Activated T-cell treated with anti-CD3 and anti-CD28 coated beads for 24 hours (primary cell): ENCODE measurements at places on chromosomes 11 and 22.

GRCh38 chr22:44664149-44664548, 37.9 kb upstream of the PRR5 start:
- DNase-seq: no peak

GRCh38 chr11:120704256-120704750, 192.8 kb downstream of the GRIK4 start:
- DNase-seq: no peak

DNA sequence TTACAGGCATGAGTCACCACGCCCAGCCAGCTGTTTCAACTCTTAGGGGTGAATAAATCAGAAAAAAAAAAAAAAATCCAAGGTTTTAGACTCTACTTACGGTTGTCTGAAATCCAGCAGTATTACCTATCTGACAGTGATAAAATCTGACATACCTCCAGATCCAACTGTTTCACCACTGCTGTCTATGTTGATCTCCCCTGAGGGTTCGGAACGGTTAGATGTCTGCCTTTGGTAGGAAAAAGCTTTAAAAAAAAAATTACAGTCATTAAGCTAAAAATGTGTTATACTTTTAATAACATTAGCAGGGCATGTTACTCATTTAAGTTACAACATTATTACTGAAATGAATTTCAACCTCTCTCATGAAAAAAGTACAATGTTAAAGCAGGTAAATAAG, 21.1 kb downstream of the NCAPD3 start:
- DNase-seq: no peak

DNA sequence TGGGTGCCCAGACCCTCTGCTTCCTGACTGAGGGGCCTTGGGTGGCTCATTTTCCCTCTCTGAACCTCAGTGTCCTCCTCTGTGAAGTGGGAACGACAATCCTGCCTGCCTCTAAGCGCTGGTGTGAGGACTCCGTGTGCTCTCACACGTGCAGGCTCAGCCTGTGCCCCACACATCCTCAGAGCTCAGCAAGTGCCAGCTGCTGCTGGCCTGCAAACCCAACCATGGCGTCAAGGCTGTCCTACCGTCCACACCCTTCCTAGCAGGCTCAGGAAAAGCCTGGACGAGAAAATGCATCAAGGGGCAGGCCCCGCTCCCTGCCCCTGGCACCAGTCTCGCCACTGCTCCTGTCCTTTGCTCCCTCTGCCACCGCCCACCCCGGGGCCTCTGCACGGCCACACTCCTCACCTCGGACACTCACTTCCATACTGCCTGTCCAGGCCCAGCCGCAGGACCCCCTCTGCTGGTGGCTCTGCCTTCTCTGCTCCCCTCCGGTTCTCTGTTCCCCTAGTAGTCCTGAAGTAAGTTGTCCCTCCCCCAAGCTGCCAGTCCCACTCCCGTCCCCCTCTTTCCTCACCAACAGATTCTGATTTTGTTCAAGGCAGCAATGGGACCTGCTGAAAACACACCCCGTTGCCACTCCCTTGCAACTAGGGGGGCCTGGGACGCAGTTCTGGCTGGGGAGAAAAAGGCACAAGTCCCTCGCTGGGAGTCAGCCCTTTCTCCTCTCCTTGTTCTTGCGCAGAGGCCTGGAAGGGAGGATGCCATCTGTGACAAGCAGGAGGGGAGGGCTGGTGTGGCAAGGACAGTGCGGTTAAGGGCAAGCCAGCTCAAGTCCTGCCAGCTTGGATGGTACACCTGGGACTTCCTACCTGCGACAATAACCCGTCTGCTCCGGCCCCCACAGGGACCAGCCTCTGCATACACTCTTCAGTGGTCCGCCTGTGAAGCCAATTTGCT, 62.2 kb downstream of the ARFGAP3 start:
- no peak for DNase-seq

DNA sequence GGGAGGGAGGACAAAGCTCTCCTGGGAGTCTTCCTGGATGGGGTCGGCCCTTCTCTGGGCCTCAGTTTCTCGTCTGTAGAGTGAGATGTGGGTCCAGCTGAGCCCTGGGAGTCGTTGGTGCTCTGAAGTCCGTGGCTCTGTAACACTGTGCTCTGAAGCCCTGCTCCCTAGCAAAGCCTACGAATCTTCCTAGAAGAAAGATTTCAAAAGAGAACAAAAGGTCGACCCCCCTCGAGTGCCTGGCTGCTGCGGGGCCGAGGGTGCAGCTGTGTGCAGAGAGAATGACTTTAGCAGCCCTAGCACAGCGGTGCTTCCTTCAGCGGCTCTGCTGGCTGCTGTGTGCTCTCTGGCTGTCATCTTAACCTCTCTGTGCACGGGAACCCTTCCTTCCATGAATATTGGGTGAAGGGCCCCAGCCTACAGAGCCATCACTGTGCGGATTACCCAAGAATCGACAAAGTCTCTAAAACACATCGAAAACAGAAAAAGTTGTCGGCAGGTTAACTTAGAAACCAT, 10.7 kb downstream of the ANO1 start:
- no peak for DNase-seq

GRCh38 chr22:49727881-49728569, 99.6 kb downstream of the BRD1 start:
- DNase-seq: no peak

- DNase-seq: no peak
Observed at GRCh38 chr11:59175091-59175501, 3.2 kb downstream of the DTX4 start.

DNA sequence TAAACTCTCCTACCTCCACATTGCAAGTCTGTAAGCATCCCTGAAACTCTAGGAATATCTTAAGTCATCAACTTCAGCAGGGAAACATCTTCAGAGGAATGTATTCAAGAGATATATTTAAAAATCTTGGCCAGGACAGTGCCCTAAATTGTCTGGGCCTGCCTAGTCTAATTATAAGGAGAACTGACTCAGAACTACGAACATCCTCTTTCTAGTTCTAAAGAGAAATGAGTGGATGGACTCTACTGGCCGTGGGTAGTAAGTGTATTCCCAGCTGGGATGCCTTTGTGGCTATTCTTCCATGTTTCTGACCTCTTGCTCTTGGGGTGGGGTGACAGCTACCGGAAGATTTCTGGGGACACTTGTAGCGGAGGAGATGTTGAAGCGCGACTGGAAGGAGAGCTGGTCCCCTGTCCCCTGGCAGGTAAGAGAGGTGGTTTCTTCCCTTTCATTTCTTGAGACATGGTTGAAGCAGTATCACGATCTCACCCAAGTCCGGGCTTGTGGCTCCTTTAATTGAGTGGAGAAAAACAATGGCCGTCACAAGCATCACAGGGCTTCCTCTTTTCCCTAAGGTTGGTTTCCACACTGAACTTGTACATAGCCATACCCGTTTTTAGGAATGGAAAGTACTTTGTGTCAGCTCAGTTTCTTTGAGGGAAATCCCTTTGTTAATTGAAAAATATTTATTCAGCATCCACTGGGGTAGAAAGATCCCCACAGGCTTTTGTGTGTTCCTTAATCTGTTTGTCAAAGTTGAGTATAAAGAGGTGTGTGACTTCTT, 97.7 kb upstream of the SORL1-AS1 start:
- no peak for DNase-seq

DNA sequence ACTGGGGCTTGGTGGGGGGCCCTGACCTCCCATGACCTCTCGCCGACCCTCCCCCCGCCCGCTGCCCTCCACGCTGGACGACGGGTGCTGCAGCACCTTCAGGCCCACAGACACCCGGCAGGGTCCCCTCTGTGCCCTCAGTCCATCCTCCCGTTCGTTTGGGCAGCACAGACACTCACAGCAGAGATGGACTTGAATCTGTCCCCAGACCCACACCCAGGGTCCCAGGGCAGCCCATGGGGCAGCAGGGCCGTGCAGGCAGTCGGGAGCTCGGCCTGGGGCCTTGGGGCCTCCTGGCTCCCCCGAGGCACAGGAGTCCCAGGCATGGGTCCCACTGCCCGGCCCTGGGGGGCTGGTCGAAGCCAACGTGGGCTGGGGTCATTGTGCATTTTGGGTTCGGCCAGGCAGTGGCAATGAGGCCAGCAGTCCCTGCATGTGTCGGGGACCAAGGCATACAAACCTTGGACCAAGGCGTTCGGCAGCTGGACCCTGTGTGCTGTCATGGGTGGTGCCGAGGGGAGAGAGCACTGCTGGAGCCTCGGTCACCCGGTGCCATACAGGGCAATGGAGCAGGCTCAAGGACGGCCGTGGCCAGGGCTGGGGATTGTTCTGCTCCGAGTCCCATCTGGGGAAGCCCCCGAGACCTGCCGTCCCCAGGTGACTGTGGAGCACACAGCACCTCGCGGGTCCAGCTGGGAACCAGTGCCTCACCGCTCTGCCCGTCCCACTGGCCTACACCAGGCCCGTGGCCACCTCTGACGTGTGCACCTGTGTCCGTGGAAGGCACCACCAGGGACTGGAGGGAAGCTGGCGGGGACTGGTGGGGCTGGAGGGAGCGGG, 19.3 kb upstream of the BRSK2 start:
- no peak for DNase-seq

GRCh38 chr11:70594606-70595005, 196.3 kb downstream of the CTTN start:
- no peak for DNase-seq
